ENCODE measurements at places on chromosomes 11 and 22. TPM values are rescaled to one million over a fixed set of nuclear protein-coding genes. Genes with fewer than 3 reads are reported as not detected.

DNA sequence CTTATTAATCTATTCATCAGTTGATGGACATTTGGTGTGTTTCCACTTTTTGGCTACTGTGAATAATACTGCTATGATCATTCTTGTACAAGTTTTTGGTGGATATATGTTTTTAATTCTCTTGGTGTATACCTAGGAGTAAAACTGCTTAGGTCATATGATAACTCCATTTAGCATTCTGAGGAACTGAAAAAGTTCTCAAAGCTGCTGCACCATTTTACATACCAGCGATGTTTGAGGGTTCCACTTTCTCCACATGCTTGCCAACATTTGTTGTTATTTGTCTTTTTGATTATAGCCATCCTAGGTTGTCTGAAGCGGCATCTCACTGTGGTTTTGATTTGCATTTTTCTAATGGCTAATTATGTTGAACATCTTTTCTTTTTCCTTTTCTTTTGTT lies 4.1 kb upstream of the ACER3 start:
- no peak for DNase-seq

GRCh38 chr11:61887839-61888494 lies 3.4 kb downstream of the FADS3 start:
- no peak for DNase-seq

- DNase-seq: no peak
These were observed 1057.0 kb upstream of the CNTN5 start for GRCh38 chr11:97963528-97964331.

The THY1 gene
- not detected for polyA plus RNA-seq

DNA sequence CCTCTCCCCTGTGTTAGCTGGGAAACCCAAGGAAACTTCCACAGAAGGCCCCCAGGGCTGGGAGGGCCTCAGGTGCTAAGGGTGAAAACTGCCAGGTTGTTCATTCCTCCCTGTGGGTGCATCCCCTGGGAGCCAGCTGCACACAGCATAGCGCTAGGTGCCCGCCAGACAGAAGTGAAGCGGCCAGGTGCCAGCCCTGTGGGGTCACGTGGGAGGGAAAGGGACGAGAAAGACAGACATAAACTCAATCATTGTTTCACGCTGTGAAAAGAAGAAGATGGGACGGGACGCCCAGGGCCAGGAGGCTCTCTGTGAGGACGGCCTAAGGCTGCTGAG lies 31.6 kb upstream of the HMOX1 start:
- DNase-seq: no peak

The CLTCL1 gene
- 1.2 TPM for polyA plus RNA-seq

DNA sequence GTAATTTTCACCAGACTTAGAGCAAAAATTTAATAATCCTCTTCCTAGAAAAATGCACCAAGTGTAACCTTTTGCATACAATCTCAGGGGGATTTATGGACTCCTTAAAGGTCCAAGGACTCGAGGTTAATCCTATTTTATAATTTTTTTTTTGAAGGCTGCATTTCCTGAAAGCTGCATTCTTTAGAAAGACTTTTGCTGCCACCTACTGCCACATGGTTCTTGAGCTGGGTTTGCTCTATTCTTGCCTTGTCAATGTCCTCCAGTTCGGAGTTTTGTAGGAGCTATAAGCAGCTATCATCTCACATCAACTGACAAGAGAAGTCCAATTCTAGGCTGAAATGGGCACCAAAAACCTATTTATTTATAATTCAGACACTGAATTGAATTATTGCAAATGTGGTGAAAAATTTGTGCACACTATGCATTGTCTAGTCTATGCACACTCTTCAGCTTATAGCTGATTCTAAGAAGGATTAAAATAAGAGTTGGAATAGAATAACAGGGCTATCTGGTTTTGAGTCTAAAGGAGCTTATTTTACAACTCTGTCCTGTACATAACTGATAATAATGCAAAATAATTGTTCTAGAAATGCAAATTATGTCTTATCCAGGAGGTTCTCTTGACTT lies 31.3 kb downstream of the TRAF6 start:
- DNase-seq: peak; percentile 6

DNA sequence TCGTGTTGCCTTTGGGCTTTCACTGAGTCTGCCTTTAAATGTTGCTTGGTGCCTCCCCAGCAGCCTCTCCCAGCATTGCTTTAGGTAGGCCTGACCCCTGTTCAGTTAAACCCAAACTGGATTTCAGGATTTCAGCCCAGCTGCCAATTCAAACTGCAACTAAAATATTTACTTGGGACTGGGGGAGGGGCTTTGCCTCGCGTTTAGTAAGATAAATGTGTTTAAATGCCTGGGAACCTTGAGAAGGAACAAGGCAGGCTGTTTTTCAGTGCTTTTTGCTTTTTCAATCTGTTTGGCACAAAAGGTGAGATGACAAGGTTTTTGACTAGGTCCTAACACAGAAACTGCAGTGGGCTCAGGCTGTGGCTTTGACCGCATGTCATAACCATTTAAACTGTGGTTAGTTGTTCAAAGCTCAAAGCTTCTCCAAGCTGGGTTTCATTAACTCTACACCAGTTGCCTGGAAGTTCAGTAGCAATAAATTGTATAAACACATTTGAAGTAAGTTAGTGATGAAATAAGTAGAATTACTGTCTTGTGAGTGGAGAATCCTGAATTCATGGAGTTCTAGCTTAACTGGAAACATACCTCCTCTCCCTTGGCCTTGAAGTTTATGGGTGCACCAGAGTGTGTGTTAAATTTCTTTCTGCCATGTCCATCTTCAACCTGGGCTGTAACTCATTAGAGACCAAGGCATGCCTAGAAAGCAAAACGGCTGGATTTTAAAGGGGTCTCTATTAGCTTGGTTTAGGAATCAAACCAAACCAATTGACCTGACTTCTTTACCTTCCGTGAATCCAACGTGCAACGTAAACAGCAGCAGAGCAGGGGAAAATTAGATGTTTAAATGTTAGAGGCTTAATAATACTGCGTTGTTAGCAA lies 3.6 kb downstream of the PKNOX2 start:
- DNase-seq: no peak

DNA sequence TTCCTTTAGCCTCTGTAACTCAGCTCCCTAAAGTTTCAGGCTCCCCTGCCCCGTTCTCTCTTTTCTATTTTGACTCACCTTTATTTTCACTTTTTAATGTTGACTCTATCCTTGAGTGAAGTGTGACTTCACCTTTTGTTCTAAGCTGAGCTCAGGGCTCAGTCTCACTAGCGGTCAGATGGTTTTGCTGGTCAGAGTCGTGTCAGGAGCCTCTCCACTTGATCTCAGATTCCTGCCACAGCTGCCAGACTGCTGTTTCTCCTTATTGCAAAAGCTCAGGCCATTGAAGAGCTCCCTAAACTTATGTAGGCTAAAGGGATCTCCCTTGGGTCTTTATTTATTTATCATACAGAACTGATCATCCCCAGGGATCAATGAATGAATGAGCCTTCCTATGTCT lies 13.7 kb upstream of the POU2AF2 start:
- DNase-seq: no peak

DNA sequence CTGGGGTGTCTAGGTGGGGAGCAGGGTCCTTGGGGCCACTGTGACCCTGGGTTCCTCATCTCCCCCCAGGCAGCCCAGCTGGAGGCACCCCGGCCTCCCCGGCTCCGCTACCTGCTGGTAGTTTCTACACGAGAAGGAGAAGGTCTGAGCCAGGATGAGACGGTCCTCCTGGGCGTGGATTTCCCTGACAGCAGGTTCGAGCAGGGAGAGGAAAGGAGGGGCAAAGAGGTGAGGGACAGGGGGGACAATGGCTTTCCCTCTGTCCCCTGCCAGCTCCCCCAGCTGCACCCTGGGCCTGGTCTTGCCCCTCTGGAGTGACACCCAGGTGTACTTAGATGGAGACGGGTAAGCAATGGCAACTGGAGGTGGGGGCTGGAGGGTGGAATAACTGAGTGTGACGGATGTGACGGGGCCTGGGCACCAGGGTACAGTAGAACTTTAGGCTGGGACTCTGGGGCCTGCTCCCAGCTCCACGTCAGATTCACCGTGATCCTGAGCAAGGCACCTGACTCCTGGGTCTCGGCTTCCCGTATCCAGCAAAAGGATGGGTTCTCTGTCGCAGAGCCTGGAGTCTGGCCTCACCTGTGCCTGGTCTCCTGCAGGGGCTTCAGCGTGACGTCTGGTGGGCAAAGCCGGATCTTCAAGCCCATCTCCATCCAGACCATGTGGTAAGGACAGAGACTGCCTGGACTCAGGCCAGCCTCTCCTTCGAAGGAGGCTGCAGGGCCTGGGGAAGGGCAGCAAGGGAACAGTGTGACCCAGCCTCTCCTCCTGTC lies 3.6 kb downstream of the SSH3 start:
- no peak for DNase-seq

The CCDC87 gene
- not detected for polyA plus RNA-seq

- DNase-seq: no peak
These were observed 66.2 kb upstream of the LMO1 start for GRCh38 chr11:8329847-8330361.

GRCh38 chr22:34308101-34308500 lies 387.8 kb upstream of the LARGE1 start:
- DNase-seq: no peak

The RHBDD3 gene
- polyA plus RNA-seq: 13.0 TPM

The PRODH gene
- polyA plus RNA-seq: not detected

DNA sequence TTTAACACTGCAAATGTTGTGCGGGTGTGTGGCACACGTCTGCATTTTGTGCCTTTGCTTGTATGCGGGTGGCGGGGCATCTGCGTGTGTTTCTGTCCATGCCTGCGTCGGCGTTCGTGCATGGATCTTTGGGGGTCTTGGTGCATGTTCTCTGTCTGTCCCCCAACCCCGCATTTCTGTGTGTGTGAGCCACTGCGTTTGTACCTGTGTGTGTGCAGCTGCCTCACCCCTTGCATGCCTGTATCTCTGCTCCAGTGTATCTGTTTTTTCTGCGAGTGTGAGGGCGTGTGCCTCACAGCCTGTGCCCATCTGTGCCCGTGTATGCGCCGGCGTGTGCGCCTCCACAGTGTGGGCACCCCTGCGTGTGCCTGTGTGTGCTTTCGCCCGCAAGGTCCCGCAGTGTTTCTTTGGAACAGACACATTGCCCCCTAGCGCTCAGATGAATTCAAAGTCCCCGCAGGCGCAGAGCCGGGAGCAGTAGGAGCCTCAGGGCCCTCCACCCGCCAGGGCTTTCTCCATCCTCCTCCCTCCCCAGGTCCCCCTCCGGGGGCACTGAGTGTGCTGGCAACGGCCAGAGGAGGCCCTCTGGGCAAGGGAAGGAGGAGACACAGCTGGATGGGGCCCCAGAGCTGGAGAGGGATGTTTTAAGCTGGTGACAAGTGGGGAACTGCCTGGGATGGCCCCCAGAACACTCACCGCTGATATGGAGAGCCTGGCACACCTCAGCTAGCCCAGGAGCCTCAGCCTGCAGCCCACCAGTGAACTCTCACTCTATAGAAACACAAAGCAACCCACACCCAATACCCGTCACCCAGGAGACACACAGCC lies 3.1 kb upstream of the MN1 start:
- DNase-seq: peak; percentile 41

DNA sequence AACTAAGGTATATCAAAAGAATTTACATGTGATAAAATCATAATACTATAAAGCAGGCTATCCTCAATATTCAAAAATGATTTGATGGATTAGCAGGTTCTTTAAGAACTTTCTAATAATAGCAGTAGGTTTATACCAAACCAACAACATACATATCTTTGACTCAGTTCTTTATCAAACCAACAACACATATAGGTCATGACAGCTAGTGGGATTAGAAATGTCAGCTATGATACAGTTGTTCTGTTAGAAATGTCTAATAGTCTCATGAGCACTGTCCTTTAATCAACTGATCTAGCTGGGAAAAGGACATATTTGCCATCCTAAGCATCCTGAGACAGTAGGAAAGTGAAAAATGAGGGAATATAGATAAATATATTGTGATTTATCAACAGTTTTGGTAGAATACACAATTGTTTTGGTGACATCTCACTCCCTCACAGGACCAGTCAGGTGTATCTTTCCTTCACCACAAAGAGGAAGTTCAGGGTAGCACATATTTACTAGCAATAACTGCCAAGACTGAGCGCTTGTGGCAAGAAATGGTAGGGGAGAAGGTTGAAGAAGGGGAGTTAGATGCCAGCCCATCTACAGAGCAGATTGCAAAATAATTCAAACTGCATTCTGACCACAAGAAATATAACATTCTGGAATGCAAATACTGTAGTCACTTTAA lies 90.8 kb upstream of the APOA1 start:
- DNase-seq: no peak

DNA sequence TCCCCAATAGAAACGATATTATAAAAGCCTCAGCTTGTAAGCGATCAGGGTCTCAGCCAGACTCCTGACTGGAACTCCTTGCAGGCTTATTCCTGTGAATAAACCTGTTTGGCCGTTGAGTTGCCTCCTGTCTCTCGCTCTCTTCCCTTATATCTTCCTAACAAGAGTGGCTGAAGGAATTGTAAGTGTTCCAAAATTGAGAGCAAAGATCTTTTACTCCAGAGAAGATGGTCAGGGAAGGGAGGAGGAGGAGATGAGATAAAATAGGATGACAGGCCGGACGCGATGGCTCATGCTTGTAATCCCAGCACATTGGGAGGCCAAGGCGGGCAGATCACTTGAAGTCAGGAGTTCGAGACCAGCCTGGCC lies 1.2 kb upstream of the SLC37A4 start:
- DNase-seq: no peak

DNA sequence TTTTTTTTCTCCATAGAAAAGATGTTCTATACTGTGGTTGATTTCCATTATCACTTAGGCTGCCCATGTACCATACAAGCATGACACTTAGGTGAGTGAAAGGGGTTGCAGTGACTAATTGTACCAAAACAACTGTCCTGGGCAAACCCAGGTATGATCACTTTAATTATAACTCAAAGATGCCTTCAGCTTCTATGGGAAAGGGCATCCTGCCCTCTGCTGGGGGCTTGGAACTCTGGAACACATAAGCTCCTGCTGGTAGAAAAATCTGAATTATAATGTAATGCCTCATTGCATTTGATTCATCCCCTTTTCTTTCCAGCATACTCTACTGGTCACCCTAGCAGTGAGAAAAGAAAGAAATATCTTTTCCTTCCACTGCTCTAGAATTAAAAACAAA lies 206.3 kb downstream of the DDX10 start:
- no peak for DNase-seq

DNA sequence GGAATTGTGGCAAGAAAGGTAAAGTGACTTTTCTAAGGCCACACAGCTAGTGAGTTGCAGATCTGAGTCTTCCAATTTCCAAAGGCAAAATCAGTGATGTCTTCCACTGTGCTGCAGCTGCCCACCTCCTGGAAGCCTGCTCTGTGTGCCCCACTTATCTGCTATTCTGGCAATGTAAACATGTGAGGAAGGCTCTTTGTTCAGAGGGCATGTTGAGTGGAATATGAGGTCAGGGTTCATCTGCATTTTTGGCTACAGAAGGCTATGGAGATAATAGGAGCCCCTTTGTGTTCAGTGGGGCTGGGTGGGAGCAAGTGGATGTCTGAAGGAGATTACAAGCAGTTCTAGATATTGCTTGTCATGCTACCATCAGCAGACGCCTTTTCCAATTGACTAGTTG lies 396.2 kb downstream of the BUD13 start:
- no peak for DNase-seq

All from naive thymus-derived CD4-positive, alpha-beta T cell (primary cell).